Stimulated activated CD4-positive, alpha-beta T cell treated with anti-CD3 and anti-CD28 coated beads, Interleukin-2, amount 100 ng/mL, for 24 hours (primary cell): ENCODE measurements at places on chromosomes 7 and 10.
A peak's percentile ranks its signal among the peaks of the same experiment; 100 is the strongest.

- no peak for DNase-seq
Observed at GRCh38 chr10:18216482-18216881, 76.3 kb downstream of the CACNB2 start.

- DNase-seq = peak; percentile 15
Observed at GRCh38 chr10:43204042-43204942, 62.6 kb downstream of the RASGEF1A start.

DNA sequence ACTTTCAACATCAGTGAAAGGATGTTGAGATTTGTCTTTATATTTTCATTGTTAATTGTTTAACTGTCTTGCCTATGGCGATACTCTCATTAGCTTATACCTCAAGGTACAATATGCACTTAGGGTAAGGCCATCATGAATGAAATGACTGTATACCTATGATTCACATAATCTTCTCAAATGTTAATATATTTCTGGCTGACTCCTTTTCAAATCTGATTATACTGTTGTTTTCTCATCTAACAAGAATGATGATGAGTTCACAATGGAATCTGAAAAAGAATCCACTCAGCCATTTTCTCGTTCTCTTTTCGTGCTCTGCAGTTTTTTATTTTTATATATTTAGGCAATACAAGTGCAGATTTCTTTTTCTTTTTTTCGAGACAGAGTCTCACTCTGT, 159.1 kb downstream of the ARHGAP12 start:
- no peak for DNase-seq

DNA sequence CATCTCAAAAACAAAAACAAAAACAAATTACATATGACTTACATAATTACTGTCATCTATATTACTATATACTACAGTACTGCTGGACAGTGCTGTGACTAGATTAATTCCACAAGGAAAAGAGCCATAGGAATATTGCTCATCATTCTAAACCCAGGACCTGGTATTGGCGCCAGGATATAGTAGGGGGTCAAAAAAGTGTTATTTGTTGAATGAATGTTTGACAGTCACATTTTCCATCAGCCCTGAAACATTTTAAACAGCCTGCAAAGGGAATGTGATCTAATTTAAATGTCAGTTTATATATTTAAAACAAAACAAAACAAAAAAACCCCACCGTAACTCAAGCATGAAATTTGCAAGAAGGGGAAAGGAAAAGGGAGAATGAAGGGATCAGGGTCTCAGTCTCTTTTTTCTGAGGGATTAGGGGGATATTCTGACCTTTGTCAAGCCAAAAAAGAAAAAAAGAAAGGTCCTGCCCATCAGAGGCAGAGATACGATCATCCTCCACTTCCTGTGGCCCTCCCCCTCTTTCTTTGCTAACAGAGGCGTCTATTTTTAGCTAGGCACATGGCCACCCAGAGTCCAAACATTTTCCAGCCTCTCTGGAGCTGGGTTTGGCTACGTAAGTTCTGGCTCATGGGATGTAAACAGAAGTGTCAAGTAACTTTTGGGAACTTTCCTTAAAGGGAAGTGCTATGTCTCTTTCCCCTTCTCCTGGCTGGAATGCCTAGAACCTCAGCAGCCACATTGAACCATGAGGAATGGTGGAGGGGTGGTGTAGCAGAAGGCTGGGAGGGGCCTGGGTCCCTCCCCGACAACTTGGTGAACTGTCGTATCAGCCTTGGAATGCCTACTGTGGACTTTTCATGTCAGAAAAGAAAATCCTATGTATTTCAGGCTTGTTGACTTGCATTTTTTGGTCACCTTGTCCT, 44.6 kb upstream of the DLG5 start:
- DNase-seq = no peak

GRCh38 chr10:102869258-102870198, at the start of gene AS3MT:
Gene AS3MT, plus strand, starts transcription at chr10:102869470. Its CDS starts 123 bp downstream, at chr10:102869593.
- peak; percentile 44 for DNase-seq

DNA sequence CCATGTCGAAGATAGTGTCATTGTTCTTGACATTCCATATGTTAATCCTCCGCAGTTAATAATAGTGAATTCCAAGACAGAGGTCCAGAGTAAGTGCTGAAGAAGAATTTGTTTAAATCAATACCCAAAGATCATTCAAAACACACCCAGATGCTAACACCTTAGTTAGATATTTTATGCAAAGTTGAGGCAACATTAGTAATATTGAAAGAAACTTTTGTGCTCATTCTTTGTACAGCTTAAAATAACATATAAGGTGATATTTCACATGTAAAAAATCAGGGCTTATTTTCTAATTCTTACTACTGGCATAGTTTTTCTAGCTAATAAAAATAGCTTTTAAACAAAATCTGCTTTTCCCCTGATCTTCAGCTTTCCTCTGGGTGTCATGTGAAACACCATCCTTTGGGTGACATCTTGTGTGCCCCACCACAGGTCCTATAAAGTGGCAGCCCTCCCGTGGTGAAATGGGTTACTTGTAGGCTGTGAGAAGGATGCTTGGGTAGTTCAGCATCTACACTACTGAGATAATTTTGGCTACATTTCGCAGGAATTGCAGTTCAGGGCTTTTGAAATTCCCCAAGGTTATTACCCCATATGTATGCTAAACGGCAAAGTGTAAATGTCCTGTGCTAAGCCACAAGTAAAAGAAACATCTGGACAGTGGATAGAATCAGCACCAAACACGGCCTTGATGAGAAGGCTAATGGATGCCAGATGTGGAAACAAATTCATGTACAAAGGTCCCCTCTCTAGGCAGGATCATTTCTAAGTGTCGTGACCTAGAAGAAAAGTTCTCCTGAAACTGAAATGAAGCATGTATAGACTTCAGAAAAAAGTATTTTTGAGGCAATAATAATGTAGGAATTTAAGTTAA, 105.4 kb downstream of the GRM3 start:
- DNase-seq = no peak

DNA sequence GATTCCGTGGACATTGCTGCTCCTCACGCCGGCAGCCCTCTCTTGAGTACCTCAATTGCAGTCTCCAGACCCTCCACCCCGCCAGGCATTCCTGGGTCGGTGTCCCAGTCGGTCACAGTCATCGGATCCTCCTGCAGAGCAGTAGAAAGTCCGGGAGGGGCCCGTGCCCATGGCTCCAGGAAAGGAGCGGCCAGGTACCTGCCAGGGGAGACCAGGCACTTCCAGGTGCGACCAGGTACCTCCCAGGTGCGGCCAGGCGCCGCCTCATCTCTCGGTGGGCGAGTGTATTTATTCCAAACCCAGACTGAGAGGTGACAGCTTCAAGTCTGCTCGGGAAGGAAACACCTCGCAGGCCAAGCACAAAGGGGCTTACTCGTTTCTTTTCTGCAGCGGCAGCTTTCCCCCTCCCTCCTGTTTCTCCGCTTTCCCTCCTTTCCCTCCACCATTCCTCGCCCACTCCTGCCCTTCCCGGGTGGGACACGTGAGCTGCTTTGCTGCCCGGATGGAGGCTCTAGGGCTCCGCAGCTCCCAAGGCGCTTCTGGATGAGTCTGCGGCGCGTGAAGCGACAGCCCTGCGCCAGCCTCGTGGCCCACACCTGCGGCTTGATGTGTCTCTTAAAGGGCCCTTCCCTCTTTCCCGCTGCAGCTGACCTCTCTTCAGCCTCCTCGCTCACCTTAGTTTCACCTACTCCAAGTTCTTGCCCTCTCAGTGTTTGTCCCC, 39.4 kb upstream of the AGK start:
- DNase-seq = no peak

DNA sequence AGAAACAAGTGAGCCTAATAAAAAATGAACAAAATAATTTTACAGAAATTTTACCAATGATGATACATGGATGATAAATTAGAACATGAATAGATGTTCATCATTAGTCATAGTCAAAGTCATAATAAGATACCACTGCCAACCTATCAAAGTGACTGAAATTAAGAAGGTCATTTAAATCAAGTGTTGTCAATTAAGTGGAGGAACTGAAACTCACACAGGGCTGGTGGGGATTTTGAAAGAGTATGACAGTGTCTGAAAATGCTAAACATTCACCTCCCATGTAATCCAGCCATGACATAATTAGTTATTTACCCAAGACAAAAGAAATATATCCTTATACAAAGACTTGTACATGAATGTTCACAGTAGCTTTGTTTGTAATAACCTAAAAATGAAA, 57.1 kb upstream of the DYNC1I1 start:
- DNase-seq = no peak

DNA sequence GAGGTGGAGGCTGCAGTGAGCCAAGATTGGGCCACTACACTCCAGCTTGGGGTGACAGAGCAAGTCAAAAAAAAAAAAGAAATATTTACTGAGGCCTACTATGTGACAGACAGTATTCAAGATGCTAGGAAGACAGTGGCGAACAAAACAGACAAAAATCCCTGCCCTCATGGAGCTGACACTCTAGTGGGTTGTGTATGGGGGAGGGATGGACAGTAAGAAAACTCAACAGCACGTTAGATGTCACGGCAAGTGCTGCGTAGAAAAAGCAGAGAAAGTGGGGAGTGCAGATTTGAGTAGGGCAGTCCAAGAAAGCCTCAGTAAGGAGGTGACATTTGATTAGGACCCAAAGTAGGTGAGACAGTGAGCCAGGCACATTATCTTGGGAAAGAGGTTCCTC, 10.1 kb downstream of the CAMK2G start:
- no peak for DNase-seq
